ENCODE measurements at places on chromosomes 12 and 14. TPM values are rescaled to one million over a fixed set of nuclear protein-coding genes. Genes with fewer than 3 reads are reported as not detected.

- no peak for DNase-seq
These were observed 13.4 kb upstream of the DNAH10 start for GRCh38 chr12:123748661-123749060.

GRCh38 chr14:68622856-68623255 lies 170.0 kb downstream of the ZFP36L1 start:
- no peak for DNase-seq

DNA sequence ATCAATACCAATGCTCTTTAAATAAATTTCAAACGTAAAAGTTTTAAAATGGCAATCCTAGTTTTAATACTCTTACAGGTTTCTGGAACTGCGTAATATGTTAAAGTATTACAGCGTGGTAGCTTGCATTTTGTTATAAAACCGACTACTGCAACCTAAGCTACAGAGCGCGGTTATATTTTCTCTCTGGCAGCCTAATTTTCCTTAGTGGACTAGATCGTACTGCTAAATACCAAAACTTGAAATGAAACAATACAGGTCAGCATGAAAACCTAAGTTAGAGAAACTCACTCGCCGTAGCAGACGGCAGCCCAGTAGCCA lies 1.2 kb downstream of the CCDC92 start:
- DNase-seq, result no peak

DNA sequence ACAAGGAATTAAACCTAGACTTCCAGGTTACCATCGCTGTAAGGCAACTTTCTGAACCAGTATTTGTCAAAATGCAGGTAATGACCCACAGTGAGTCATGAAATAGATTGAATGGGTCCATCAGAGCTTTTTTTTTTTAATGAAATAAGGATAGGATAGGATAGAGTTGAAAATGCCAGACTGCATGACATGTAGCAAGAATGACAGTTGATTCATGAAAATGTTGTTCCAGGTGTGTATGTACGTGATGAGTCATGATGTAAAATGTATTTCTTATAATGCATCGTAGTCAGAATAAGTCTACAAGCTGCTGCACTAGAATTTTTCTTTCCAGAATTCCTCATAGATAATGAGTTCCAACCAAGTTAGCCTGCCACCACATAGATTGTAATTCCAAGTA lies 184.4 kb upstream of the BCL2L14 start:
- no peak for DNase-seq

DNA sequence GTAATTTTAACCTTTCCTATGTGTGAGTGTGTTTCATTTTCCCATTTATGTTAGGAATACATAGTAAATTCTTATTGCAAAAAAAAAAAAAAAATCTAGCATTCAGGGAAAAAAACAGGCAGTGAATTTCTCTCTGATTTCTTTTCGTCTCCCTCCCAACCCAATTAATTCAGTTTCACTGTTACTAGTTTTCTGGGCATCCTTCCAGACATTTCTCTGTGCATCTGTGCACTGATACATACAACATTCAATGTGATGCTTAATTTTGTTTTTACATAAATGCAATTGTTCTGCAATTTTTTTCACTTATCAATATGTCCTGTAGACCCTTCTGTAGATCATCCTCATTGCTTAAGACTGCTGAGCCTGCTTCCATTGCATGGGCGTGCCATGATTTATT lies 694.3 kb upstream of the TBX3 start:
- no peak for DNase-seq

DNA sequence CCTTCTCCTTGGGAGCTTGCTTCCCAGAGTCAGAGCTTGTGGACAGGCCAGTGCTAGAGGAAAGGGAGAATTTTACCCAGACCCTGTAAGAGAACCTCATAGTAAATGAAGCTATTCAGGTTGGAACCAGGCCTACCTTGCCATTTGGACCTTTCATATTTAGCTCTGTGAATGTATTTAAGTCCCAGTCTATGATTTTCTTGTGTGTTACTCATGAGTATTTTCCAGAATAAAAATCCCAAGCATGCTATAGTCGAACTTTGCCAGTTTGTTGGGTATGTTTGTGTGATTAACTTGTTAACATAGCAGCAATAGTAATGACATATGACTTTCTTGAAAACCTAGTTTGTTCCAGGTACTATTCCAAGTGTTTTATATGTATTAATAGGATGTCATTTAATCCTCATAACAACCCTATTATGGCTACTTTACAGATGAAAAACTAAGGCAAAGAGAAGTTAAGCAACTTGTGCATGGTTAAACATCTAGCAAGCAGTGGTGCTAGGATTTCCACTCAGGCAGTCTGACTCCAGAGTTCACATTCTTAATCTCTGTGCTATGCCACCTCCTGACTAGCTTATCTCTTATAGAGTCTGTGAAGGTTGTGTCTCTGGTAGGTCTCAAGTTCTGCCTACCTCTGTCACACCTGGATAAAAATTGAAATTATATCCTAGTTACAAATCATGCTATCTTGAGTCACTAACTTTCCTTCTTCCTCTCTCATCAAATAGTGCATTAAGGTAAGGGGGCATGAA lies 47.9 kb upstream of the GARIN2 start:
- no peak for DNase-seq

DNA sequence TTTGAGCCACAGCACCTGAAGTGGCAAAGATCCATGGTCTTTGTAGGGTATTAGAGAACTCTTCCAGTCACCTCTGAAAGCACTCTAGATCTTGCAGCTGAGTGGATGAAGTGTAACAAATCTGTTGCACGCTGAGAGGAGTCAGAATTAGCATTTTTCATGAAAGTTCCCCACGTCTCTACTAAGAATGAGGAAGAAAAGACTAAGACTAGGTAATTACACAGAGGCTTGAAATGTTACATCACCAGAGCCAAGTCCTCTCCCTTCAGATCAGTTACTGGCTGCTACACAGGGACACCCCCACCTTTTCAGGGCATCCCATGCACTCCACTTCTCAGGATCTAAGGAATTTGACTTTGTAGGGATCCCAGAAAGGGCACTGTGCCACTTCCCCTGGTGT lies 98.6 kb upstream of the FKBP4 start:
- DNase-seq, result no peak

GRCh38 chr14:103846543-103847450 lies 578 bp downstream of the PPP1R13B start:
- DNase-seq, result no peak

DNA sequence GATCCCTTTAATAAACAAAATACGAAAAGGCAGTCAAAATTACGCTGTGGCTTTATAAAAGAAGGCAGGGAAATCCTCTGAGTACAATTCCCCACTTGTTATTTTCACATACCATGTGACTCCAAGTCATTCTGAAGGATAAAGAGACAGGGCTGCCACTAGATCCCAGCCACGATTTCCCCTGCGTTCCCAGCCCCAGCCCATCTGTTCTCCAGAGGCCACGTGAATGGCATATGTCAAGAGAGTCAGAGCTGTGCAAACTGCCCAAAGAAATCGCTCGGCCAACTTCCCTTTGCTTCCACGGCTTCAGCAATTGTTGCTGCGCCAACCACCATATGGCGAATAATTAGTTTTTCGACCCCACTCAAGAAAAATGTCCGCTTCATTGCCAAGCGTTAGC lies 161.3 kb downstream of the C12orf42 start:
- DNase-seq, result no peak

DNA sequence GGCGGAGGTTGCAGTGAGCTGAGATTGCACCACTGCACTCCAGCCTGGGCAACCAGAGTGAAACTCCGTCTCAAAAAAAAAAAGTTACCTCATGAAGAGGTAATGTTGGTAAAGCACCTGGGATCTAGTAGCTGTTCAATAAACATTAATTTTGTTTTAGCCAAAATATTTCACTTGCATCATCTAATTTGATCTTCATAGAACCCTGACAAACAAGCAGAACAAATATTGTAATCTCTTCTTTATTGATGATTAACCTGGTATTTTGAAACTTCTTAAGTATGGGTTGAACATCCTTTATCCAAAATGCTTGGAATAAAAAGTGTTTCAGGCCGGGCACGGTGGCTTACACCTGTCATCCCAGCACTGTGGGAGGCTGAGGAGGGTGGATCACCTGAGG lies 149.0 kb upstream of the AMIGO2 start:
- DNase-seq, result no peak

DNA sequence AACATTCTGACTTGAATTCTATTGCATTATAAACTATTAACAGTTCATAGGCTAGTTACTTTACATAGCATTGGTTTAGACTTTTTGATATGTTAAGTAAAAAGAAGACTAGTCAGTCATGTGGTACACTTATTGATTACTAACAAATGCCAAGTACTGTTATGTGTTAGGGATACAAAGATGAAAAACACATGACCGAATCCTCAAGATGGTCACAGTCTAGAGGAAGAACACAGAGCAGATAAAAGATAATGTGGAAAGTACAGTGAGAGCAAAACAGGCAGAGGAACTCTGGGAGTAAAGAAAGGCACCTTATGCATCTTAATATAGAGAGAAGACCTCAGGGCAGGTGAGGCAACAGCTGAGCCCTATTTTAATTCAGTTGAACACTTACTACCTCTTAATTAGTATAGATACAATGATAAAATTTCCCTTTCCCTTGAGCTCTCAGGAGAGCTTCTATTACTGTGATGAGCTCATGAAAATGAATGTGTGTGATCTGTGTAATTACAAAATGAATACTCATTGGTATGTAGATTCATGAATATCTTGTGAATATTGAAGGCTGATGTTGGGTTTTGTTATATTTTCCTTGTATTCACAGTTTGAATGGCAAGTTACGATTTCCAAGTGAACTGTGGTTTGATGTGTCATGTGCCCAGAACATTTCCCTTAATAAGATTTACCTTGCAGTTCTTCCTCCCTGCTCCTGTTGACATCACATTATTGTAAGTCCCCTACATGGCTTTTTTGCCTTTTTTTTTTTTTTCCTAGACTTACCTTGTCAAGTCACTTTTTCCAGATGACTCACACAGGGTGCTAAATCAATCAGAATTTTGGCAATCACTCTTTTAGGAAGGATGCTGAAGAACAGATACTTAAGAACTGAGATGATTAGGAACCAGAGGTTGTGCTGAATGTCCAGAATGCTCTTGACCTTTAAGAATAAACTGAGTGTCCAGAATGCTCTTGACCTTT lies 29.5 kb upstream of the MSRB3 start:
- no peak for DNase-seq

DNA sequence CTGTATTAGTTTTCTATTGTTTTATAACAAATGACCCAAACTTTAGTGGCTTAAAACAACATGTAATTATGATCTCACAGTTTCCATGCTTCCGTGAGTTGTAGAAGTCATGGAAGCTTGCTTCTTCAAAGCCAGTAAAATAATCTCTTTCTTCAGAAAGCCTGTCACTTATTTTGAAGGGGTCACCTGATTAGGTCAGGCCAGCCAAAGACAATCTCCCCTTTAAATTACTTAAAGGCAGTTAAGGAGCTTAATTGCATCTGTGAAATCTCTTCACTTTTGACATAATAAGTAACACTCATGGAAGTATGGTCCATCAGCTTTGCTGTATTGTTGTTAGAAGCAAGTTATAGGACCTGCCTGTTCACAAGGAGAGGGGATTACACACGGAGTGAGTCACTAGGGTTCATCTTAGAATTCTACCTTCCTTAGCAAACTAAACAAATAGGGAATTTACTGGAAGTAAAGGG lies 89.8 kb downstream of the FAR2 start:
- no peak for DNase-seq

DNA sequence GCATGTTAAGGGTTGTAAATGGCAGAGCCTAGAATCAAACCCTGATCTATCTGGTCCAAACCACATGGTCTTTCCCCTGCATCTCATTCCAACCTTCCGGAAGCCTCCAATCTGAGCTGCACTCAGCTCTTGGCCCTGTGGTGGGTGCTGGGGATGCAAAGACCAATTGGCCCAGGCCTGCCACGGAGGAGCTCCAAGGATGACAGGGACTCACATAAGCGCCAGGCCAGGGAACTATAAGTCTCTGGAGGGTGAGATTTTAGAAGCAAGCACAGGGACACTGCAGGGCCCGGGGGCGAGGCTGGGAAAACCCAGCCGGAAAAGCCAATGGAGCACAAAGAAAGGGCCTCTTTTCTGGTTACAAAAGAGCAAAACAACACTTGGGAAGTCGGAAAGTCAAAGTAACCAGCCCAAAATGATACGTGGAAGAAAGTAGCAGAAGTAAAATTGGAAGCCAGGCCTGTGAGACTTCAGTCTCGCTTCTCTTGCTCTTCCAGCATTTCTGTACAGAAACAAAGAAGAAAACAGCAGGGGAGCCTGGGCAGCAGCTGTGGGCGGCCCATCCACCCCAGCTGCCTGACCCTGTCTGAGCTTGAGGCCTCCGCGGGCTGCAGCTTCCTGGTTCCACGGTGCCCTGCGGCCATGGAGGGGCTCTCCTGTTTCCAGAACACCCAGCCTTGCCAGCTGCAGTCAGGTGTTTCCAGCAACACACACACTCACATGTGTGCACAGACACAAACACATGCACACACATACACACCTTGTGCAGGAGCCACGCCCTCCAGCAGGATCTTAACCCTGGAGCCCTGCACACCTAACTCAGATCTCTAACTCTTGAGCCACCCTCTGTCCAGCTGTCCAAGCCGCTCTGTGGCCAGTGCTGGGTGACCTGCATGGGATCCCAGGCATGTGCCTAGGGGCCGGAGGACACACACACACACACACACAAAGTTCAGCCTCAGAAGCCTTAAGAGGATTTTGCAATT lies 178.2 kb downstream of the BCL11B start:
- no peak for DNase-seq

GRCh38 chr14:31025367-31026076 lies at the start of gene AP4S1:
Gene AP4S1, plus strand, starts transcription at chr14:31025649. Its CDS starts 40,548 bp downstream, at chr14:31066197.
- DNase-seq, result no peak

GRCh38 chr14:49861699-49862088 lies 9.1 kb upstream of the NEMF start:
- DNase-seq, result no peak

Gene CBLN3
- 3.0 TPM for polyA plus RNA-seq

Gene SYNE3
- polyA plus RNA-seq, result 2.2 TPM

Gene PCNX1
- polyA plus RNA-seq, result 51.4 TPM

Gene SIX4
- polyA plus RNA-seq, result 7.7 TPM

Gene SERPINA4
- polyA plus RNA-seq, result 1.5 TPM

Gene PRICKLE1
- polyA plus RNA-seq, result 47.2 TPM

Gene FOXN4
- polyA plus RNA-seq, result 1.7 TPM

Gene TOGARAM1
- 41.8 TPM for polyA plus RNA-seq

Gene MIP
- polyA plus RNA-seq, result 0.40 TPM

Measured in renal cortex interstitium (tissue), 15 donors.